ENCODE measurements at places on chromosomes 16 and 17. TPM values are rescaled to one million over a fixed set of nuclear protein-coding genes. Genes with fewer than 3 reads are reported as not detected.

HDAC5 gene
- 25.9 TPM for total RNA-seq

ANKFN1 gene
- total RNA-seq = 0.34 TPM

GAST gene
- total RNA-seq = not detected

ZDHHC1 gene
- total RNA-seq = 1.0 TPM

GJC1 gene
- total RNA-seq = 33.5 TPM

CD300LB gene
- not detected for total RNA-seq

ABCA9 gene
- 0.19 TPM for total RNA-seq

CES5A gene
- not detected for total RNA-seq

DNAAF8 gene
- 0.54 TPM for total RNA-seq

PTRH2 gene
- 36.6 TPM for total RNA-seq

SLC12A3 gene
- 0.73 TPM for total RNA-seq

MT1A gene
- total RNA-seq = 2.5 TPM

ZNF232 gene
- 9.1 TPM for total RNA-seq

OTOA gene
- not detected for total RNA-seq

C16orf54 gene
- not detected for total RNA-seq

OTOP3 gene
- total RNA-seq = not detected

CLDN6 gene
- total RNA-seq = 9.0 TPM

ADAP2 gene
- total RNA-seq = 1.8 TPM

TAC4 gene
- total RNA-seq = 17.1 TPM

ACSM3 gene
- total RNA-seq = 6.9 TPM

SLC6A2 gene
- not detected for total RNA-seq

C17orf67 gene
- 4.6 TPM for total RNA-seq

ZPBP2 gene
- not detected for total RNA-seq

CDH11 gene
- total RNA-seq = not detected

HBA1 gene
- total RNA-seq = 8.6 TPM

SMIM22 gene
- total RNA-seq = not detected

HIGD1B gene
- total RNA-seq = not detected

CEP295NL gene
- 1.7 TPM for total RNA-seq

GFAP gene
- not detected for total RNA-seq

ODAD4 gene
- total RNA-seq = 0.98 TPM

NT5M gene
- total RNA-seq = 0.86 TPM

TSPOAP1 gene
- total RNA-seq = 7.4 TPM

WNK4 gene
- 3.3 TPM for total RNA-seq

CES2 gene
- total RNA-seq = 45.5 TPM

TAF1C gene
- 79.7 TPM for total RNA-seq

All from Caco-2 (cell line).